ENCODE measurements at places on chromosomes 1 and 21.

GRCh38 chr1:155309423-155310021, 856 bp downstream of the FDPS start:
- no peak for DNase-seq

GRCh38 chr1:231584117-231584516, 42.5 kb upstream of the DISC1 start:
- peak; percentile 27 for DNase-seq

DNA sequence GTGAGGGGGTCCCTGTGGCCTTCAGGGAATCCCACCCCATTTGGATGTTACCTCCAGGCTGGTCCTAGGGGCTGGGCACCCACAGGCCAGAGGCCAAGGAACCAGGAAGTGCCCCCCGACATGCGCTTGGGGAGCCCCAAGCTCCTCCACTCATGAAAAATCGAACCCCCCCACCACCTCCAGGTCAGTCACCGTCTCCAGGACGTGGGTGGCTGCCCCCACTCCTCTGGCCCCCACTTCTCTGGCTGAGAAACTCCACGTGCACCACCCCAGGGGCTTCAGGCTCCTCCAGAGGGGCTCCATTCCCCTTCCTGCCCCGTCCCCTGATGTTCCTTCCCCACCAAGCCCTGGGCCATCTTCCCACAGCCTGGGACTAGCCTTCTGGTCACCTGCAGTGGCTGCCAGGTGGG, 30.5 kb upstream of the POFUT2 start:
- DNase-seq = no peak

DNA sequence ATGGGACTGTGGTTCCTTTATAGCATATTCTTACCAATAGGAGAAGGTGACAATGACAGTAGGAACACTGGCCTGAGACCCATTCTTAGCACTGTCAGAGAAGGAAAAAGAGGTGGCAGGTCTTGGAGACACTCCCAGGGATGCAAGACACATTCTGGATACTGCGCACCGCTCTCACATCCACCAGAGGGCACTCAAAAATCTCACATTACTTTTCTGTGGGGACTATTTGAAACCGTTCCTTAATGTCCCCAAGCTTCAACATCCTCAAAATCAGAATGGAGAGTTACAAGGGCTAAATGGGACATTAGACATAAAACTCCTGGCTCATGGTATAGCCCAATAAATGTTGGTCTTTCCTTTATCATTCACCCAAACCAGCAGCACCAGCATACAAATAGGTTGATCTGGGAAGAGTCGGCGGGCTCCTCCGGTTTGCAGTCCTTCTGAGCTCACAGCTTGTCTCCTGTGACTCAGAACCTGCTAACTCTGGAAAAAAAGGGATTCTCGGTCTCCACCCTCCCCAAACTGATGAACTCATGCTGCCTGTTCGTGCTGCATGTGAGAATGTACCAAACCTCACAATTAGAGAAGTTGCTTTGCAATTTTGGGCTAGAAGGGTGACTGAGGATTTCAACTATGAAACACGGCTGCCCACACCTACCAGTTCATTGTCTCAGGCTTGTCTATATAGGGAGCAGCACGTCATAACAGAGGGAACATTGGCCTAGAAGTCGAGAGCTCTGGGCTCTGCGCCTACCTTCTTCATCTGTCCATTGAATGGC, 40.2 kb downstream of the IL12RB2 start:
- DNase-seq = peak; percentile 90

DNA sequence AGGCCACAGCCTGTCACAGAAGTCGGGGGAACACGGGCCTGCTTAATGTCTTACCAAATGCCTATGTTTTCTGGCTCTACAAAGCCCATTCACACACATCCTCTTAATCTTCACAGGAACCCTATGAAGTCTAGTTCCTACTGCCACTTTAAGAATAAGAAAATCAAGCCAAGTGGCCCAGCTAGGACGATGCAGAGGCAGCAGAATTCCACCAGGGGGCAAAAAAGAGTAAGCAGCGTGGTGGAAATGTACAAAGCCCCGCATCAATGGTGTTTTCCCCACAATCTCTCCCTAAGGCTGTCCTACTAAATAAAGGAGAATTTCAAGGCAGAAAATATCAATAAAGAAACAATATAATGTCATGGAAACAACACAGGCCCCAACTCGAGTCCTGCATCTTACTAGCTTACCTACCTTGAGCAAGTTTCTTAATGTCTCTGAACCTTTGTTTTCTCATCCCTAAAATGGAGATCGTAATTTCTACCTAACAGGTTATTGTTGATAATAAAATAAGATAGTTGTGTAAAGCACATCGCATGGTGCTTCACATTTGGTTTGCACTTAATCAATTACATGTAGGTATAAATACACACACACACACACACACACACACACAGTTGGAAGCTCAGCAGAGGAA, 21.4 kb downstream of the SEC16B start:
- DNase-seq = peak; percentile 84

GRCh38 chr1:235776396-235776795, 90.3 kb downstream of the LYST start:
- no peak for DNase-seq
